ENCODE measurements at places on chromosomes 5 and 9. TPM values are rescaled to one million over a fixed set of nuclear protein-coding genes. Genes with fewer than 3 reads are reported as not detected.

The NOXA1 gene
- 0.73 TPM for total RNA-seq

The PAPPA gene
- total RNA-seq = not detected

DNA sequence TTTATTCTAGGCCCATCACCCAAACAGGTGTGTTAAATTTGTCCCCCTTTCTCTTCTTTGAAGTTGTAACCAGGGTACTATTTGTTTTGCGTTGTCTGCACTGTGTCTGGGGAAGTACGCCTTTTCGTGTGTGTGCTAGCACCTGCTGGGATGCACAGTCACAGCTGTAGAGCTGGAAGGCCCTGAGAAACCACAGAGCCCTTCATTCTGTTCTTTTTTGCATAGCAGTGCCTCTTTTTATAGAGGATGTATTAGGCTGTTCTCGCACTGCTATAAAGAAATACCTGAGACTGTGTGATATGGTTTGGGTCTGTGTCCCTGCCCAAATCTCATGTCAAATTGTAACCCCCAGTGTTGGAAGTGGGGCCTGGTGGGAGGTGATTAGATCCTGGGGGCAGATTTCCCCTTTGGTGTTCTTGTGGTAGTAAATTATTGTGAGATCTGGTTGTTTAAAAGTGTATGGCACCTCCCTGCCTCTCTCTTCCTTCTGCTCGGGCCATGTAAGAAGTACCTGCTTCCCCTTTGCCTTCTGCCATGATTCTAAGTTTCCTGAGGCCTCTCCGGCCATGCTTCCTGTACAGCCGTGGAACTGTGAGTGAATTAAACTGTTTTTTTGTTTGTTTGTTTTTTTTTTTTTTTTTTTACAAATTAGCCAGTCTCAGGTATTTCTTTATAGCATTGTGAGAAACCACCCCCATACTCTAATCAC, 14.0 kb downstream of the SEC61B start:
- no peak overlapping the region for H3K27ac ChIP-seq
- no peak overlapping the region for H3K4me3 ChIP-seq
- H3K4me1 ChIP-seq = peaks cover 14% of the 10 kb centered on the region
- peaks cover 20% of the 10 kb centered on the region for H3K36me3 ChIP-seq
- DNase-seq = no peak

GRCh38 chr5:64213011-64213410, 47.4 kb downstream of the RNF180 start:
- no peak overlapping the region for H3K27ac ChIP-seq
- DNase-seq = no peak
- no peak overlapping the region for H3K4me3 ChIP-seq
- H3K27me3 ChIP-seq = no peaks in the 10 kb centered on the region
- no peaks in the 10 kb centered on the region for H3K4me1 ChIP-seq

- H3K4me3 ChIP-seq = no peak overlapping the region
- H3K4me1 ChIP-seq = peaks cover 12% of the 10 kb centered on the region
- DNase-seq = no peak
- no peak overlapping the region for H3K27ac ChIP-seq
- H3K27me3 ChIP-seq = peaks cover 32% of the 10 kb centered on the region
Observed at GRCh38 chr5:80041527-80041926, 6.4 kb downstream of the THBS4 start.

DNA sequence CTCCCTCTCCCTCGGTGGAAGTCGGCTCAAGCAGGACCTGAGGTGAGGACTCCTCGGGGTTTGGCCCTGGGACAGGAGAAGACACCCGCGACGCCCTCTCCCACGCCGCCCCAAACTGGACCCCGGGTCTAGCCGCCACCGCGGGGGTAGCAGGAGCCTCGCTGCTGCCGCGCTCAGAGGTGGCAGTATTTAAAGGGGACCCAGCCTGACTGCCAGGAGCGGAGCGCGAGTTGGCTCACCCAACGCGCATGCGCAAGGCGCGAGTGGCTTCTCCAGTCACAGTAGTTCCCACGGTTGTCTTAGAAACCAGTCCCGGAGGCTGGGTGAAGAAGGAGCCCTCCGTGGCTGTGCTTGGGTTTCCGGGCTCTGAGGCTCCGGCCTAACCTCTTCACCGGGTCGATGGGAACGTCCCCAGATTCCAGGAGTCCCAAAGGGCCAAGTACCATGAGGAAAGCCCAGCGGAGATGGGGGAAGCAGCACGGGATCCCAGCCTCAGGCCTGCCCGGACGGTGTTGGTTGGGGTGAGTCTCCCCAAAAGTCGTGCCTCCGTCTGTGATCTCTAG, 477.8 kb downstream of the SPATA31A7 start:
- H3K36me3 ChIP-seq = peaks cover 7% of the 10 kb centered on the region
- no peak overlapping the region for H3K4me3 ChIP-seq
- no peaks in the 10 kb centered on the region for H3K27me3 ChIP-seq
- DNase-seq = peak; percentile 12
- no peaks in the 10 kb centered on the region for H3K4me1 ChIP-seq
- no peak overlapping the region for H3K27ac ChIP-seq

GRCh38 chr5:101543780-101544179, 640.7 kb upstream of the ST8SIA4 start:
- DNase-seq = no peak
- no peaks in the 10 kb centered on the region for H3K4me1 ChIP-seq
- H3K36me3 ChIP-seq = no peaks in the 10 kb centered on the region
- no peak overlapping the region for H3K27ac ChIP-seq
